Right hindlimb (tissue), 1 donor: ENCODE measurements at places on chromosomes 16 and 17.
A peak's percentile ranks its signal among the peaks of the same experiment; 100 is the strongest.

DNA sequence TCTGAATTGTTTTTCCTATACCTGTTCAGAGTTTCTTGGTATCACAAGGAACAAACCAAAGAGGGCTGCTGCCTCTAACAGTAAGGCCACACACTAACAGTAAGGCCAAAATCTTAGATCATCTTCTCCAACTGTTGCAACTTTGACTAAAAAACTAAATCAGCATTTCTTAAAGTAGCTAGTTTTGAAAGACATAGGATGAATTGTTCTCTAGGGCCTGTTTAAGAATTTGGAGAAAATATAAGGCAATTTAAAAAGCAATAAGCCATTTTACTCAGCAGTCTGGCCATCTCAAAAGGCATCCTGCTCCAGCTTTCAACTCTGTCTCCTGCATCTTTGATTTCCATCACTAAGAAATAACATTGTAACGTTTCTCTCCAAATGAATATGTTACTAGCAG is 105.0 kb upstream of the MON1B start:
- DNase-seq, result no peak

GRCh38 chr17:80842456-80843013 is 149.1 kb upstream of the CHMP6 start:
- DNase-seq, result no peak

GRCh38 chr16:66603537-66604375 is 748 bp upstream of the CMTM3 start:
- peak; percentile 90 for DNase-seq

- no peak for DNase-seq
These were observed 21.6 kb downstream of the POLR3E start for GRCh38 chr16:22318690-22319358.

DNA sequence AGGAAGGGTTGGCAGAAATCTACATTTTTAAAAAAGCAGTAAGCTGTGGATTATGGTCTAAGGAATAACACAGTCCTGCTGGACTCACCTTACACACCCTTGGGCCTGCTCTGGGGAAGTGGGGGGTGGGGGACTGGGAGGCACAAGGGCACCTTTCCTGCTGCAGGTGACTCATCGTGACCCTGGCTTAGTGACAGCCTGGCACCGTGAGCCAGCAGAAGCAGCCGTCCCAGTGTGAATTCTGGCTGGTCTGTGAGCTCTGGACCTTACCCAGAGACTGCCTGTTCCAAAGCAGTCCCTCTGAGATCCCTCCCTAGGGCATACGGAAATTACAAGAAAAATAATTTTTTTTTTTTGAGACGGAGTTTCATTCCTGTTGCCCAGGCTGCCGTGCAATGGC is 4.2 kb upstream of the CRK start:
- DNase-seq, result no peak

GRCh38 chr16:29705030-29705429 is 26.1 kb downstream of the QPRT start:
- no peak for DNase-seq

GRCh38 chr16:67969254-67970039 is 1.0 kb upstream of the SLC12A4 start:
- DNase-seq, result no peak
